Chondrocyte (in vitro differentiated cells): ENCODE measurements at places on chromosomes 2 and 18. TPM values are rescaled to one million over a fixed set of nuclear protein-coding genes. Genes with fewer than 3 reads are reported as not detected.

- H3K36me3 ChIP-seq, result peaks cover 4% of the 10 kb centered on the region
- H3K4me1 ChIP-seq, result peaks cover 23% of the 10 kb centered on the region
- no peak for DNase-seq
Measured at GRCh38 chr2:120587279-120587996, 148.2 kb upstream of the GLI2 start.

DNA sequence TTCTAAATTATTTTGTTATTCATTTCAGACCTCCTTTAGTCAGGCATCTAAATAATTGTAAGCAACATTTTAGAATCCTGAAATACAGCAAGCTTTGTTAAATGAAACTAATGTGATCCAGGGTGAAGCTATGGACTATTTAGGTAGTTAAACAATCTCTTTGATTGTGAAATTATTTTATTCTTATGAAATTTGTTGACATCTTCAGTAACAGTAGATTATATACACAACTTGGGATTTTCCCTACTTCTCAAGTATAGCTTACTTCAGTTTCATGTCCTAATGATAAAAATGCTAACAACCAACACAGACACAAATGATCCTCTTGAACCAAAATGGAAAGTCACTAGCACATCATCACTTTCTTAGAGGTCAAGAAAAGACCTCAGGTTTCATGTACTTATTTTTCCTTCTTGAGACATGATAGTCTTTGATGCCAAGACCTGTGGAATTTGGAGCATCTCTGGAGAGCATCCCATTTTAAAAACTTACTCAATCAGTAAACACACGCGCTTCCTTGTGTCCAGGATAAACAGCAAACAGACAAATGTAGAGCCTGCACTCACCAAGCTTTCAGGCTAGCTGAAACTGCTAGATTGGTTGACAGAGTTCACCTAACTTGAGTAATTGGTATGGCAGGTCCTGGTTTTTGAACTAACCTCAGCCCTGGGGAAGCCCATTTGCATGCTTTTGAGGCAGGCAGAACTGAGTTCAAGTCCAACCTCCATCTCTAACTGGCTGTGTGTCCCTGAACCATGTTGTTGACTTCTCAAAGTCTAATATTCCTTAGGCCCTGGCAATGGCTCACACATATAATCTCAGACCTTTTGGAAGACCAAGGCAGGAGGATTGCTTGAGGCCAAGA lies 47.8 kb downstream of the KCTD18 start:
- no peak for DNase-seq
- H3K36me3 ChIP-seq, result peaks cover 21% of the 10 kb centered on the region
- H3K27ac ChIP-seq, result peak overlapping the region; percentile 57
- peaks cover 3% of the 10 kb centered on the region for H3K4me1 ChIP-seq
- H3K27me3 ChIP-seq, result no peaks in the 10 kb centered on the region

GRCh38 chr18:76922107-76922506 lies 99.8 kb downstream of the ZNF236 start:
- peaks cover 36% of the 10 kb centered on the region for H3K36me3 ChIP-seq
- H3K27me3 ChIP-seq, result no peaks in the 10 kb centered on the region
- no peak overlapping the region for H3K27ac ChIP-seq
- H3K4me1 ChIP-seq, result no peaks in the 10 kb centered on the region
- no peak for DNase-seq
- H3K4me3 ChIP-seq, result no peak overlapping the region

DNA sequence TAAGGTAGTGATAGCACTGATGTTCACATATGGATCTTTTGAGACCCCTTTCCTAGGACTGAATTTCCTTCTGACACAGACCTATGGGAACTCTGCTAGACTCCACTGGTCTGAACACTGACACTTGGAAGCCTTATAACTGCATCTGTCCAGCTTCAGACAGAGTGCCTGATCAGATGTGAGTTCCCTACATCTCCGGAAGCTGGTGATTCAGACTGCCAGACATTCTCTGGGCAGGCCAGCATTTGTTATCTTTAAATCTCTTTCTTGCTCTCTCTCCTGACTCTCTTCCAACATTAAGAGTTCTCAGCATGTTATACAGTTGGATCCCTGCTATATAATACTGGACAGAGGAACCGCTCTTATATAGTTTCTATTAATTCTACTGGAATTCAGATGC lies 408.5 kb downstream of the ZEB2 start:
- peaks cover 42% of the 10 kb centered on the region for H3K4me1 ChIP-seq
- no peak for DNase-seq
- H3K27me3 ChIP-seq, result no peaks in the 10 kb centered on the region

KCNG2 gene
- total RNA-seq, result not detected in 3 replicates

- H3K27ac ChIP-seq, result no peak within 1 kb of the TSS
- DNase-seq, result no peak
- peaks cover 4% of the 10 kb centered on the region for H3K27me3 ChIP-seq
- peak within 1 kb of the TSS; percentile 70 for H3K4me3 ChIP-seq
Measured at GRCh38 chr2:172735582-172736423, at the start of gene RAPGEF4. Gene RAPGEF4, plus strand, starts transcription at chr2:172735845. Its CDS starts 139 bp downstream, at chr2:172735984.

SULT1C2 gene
- total RNA-seq, result 0.27 to 0.29 TPM (median 0.28 TPM) in 3 replicates

ATP6V1C2 gene
- total RNA-seq, result not detected in 3 replicates

DNA sequence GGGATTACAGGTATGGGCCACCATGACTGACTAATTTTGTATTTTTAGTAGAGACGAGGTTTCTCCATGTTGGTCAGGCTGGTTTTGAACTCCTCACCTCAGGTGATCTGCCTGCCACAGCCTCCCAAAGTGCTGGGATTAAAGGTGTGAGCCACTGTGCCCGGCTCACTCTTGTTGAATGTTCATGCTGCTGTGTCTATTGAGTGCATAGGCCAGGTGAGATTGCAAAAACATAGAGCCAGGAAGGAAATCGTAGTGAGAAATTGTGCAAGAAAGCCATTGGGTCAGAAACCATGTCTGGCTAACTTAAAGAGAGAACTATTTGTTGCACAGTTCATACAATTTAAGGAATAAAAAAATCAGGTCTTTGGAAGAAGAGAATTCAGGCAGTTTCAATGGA lies 45.5 kb upstream of the FZD5 start:
- H3K4me3 ChIP-seq, result no peak overlapping the region
- H3K27ac ChIP-seq, result no peak overlapping the region
- no peaks in the 10 kb centered on the region for H3K4me1 ChIP-seq
- no peak for DNase-seq
- H3K36me3 ChIP-seq, result no peaks in the 10 kb centered on the region
- no peaks in the 10 kb centered on the region for H3K27me3 ChIP-seq

ATP6V1B1 gene
- 3.7 to 5.0 TPM (median 3.9 TPM) in 3 replicates for total RNA-seq

SPDYA gene
- total RNA-seq, result 1.6 to 3.4 TPM (median 1.6 TPM) in 3 replicates

GRCh38 chr2:37671009-37671815 lies at the start of gene CDC42EP3:
Gene CDC42EP3, minus strand, starts transcription at chr2:37671642. Its CDS starts 25,055 bp downstream, at chr2:37646587.
- no peaks in the 10 kb centered on the region for H3K36me3 ChIP-seq
- H3K27me3 ChIP-seq, result no peaks in the 10 kb centered on the region

DNA sequence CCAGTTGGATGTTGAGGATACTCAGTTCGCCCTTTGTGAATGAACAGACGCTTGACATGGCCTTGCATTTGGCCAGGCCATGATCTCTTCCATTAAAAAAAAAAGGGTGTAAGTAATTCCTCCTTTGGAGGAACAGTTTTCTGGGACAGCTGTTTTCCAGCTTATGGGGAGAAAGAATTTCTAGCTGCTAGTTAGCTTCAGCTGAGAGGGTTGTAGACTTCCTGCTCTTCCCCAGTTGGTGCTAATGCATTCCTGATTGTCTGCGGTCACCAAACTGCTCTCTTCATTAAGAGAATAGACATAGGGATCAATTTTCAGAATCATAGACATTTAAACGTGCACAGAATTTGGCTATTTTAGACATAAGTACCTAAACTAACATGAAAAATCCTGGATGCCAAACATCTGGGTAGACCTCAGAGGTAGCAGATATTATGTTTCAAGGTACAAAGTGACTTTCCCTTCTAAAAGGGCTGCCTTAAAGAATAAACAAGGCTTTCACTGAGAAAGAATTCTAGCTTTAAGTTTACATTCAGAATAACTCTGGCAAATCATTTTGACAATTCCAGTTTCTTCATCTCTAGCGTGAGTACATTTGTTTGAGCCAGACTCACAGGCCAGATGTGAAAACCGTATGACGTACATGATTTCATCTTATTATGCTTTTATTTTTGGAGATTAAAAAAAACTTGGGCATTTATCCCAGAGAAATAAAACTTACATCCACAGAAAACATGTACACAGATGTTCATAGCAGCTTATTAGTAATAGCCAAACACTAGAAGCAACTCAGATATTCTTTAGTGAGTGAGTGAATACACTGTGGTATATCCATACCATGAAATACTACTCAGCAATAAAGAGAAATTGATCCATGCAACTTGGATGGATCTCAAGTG lies 71.2 kb downstream of the MAIP1 start:
- H3K27me3 ChIP-seq, result no peaks in the 10 kb centered on the region
- H3K4me3 ChIP-seq, result no peak overlapping the region
- peaks cover 19% of the 10 kb centered on the region for H3K4me1 ChIP-seq
- DNase-seq, result no peak
- peak overlapping the region; percentile 9 for H3K27ac ChIP-seq
- no peaks in the 10 kb centered on the region for H3K36me3 ChIP-seq

- no peak overlapping the region for H3K4me3 ChIP-seq
- DNase-seq, result no peak
- H3K4me1 ChIP-seq, result no peaks in the 10 kb centered on the region
- no peak overlapping the region for H3K27ac ChIP-seq
Measured at GRCh38 chr2:218130377-218130776, 4.5 kb downstream of the CXCR2 start.

CD28 gene
- total RNA-seq, result 0.05 TPM in 1 of 3 replicates, not detected in the others

- no peaks in the 10 kb centered on the region for H3K36me3 ChIP-seq
- H3K27ac ChIP-seq, result no peak overlapping the region
- DNase-seq, result no peak
- H3K27me3 ChIP-seq, result no peaks in the 10 kb centered on the region
Measured at GRCh38 chr2:33441235-33441810, 35.1 kb upstream of the RASGRP3 start.

DNA sequence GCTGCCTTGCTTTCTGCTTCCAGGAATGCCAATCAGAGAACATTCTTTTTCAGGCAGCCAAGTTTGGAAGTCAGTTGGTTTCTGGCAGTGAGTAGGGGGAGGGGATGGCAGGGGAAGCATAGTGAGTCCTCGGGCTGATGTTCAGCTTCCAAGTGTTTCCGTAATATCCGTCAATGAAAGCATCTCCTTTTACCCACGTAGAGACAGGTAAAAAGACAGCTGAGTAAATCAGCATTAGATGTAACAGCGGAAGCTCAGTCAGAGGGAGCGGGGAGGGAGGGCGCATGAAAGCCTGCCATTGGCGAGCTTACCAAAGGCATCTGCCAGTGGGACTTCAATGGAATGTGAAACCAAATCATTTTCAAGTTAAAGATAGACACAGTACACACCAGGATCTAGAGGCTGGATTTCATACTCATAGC lies 117.1 kb upstream of the DTNA start:
- H3K27ac ChIP-seq, result peak overlapping the region; percentile 92
- peak overlapping the region; percentile 83 for H3K4me3 ChIP-seq
- DNase-seq, result no peak
- peaks cover 38% of the 10 kb centered on the region for H3K4me1 ChIP-seq
- peaks cover 4% of the 10 kb centered on the region for H3K27me3 ChIP-seq

GRCh38 chr18:44465381-44465841 lies 215.3 kb upstream of the SETBP1 start:
- no peaks in the 10 kb centered on the region for H3K36me3 ChIP-seq
- no peak for DNase-seq
- H3K4me1 ChIP-seq, result peaks cover 17% of the 10 kb centered on the region
- H3K27ac ChIP-seq, result no peak overlapping the region

DNA sequence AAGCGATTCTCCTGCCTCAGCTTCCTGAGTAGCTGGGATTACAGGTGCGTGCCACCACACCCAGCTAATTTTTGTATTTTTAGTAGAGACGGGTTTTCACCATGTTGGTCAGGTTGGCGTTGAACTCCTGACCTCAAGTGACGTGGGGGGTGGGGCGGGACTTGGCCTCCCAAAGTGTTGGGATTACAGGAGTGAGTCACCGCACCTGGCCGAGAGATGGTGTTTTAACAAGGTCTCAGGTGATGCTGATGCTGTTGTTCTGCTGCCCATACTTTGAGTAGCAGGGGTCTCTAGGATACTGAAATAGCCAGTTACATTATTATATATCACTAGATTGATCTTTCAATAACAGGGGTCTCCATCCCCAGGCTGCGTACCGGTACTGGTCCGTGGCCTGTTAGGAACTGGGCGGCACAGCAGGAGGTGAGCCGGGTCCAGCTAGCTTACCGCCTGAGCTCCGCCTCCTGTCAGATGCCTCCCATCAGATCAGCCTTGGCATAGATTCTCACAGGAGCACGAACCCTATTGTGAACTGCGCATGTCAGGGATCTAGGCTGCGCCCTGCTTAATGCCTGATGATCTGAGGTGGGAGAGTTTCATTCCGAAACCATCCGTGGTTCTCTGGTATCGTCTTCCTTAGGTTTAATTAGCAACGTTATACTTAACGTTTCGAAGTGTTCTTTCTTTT lies 48.3 kb upstream of the SLC38A11 start:
- H3K27me3 ChIP-seq, result peaks cover 3% of the 10 kb centered on the region
- no peak for DNase-seq
- peaks cover 1% of the 10 kb centered on the region for H3K36me3 ChIP-seq
- no peak overlapping the region for H3K4me3 ChIP-seq

- peak overlapping the region; percentile 58 for H3K27ac ChIP-seq
- no peak for DNase-seq
- no peaks in the 10 kb centered on the region for H3K27me3 ChIP-seq
- peaks cover 21% of the 10 kb centered on the region for H3K4me1 ChIP-seq
Measured at GRCh38 chr2:169012812-169013627, 18.1 kb downstream of the ABCB11 start.
